NCI-H526 treated with DMSO at 0.1 percent for 48 hours (cell line): ENCODE measurements at places on chromosomes 11 and 22.

DNA sequence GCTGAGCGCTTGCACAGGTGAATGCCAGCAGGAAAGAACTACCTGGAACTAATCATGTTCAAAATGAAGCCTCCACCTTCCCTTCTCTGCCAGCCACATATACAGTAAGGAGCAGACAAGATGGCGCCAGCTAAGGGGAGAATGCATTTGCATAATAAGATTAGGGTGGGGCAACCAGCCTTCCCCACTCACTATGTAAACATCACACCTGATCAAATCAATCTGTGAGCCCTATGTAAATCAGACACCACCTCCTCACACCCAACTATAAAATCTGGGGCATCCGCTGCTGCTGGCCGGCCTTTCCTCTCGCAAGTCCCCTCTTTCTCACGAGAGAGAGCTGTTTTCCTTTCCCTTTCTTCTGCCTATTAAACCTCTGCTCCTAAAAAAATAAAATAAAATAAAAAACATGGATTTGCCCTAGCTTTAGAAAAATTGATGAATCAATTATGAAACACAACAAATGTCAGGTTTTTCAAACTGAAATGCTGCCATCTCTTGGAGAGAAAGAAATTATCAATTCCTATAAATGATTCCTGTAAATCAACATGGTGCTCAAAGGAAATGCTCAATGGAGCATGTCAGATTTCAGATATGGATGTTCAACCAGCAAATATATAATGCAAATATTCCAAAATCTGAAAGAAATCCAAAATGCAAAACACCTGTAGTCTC, 108.9 kb downstream of the SGSM3 start:
- DNase-seq = peak; percentile 10

DNA sequence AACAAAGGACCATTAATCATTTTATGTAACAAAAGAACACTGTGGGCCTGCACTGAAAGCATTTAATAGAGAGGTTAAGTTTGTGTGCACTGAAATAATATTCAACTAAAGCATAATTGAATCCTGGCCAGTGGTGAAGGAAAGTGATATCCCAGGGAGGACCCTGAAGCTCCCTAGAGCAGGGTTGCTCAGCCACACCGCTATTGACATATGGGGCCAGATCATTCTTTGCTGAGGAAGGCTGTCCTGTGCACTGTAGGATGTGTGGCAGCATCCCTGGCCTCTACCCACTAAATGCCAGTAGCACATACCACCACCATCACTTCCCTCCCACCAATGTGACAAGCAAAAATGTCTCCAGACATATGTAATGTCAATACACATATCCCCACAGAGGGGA, 166.1 kb upstream of the MTNR1B start:
- no peak for DNase-seq

GRCh38 chr11:32659672-32660071, 76.0 kb downstream of the EIF3M start:
- DNase-seq = no peak

DNA sequence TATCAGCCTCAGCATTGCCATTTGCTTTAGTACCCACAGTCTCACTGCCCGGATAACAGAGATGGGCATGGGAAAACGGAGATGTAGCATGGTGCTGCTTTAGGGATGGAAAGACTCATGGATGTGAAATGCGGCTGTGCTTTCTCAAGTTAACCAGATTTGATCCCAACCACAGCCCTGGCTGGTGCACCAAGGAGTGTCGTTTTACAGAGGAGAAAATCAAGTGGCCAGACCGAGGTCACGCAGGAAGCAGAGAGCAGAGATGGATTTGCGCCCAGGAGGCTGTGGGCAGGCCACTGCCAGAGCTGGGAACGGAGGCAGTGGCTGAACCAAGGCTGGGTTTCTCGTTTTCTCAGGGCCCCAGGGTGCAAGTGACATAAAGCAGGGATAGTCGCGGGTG, 9.0 kb downstream of the MB start:
- no peak for DNase-seq

GRCh38 chr22:50577987-50578775, at the start of gene CPT1B:
TSS of gene CPT1B (minus strand) at chr22:50578427. CDS start at chr22:50577915, 512 bp downstream.
- DNase-seq = no peak

DNA sequence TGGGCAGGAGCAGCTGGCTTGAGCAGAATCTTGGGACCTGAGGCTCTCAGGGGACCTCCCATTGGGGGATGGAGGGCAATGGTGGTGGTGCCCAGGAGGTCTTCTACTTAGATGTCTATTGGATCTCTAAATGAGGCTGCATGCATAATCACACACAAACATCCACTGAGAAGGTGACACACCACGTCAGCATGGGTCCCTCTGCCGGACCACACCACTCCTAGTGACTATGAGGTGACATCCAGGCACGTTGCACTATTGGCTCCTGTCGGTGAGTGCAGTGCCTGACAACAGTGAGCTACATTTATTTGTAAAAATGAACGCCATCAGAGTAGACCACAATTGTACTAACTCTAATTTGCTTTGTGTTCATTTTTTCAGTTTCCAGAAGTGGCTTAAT, 2.3 kb upstream of the APOA4 start:
- DNase-seq = no peak

DNA sequence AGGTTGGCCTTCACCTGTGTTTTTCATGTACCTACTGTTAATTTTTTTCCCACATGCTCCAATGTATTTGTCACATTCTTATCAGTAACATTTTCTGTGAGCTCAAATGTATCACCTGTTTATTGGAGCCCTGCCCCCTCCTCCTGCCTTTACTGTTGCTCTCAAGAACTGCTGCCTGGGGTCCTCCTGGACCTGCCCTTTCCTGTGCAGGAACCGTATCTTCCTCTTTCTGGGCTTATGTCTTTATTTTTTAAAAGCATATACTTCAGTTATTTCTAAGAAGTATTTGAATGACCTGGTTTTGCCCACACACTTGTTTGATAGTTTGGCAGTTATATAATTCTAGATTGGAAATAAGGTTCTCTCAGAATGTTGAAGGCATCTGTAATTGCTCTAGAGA, 5.9 kb downstream of the FAM118B start:
- no peak for DNase-seq

DNA sequence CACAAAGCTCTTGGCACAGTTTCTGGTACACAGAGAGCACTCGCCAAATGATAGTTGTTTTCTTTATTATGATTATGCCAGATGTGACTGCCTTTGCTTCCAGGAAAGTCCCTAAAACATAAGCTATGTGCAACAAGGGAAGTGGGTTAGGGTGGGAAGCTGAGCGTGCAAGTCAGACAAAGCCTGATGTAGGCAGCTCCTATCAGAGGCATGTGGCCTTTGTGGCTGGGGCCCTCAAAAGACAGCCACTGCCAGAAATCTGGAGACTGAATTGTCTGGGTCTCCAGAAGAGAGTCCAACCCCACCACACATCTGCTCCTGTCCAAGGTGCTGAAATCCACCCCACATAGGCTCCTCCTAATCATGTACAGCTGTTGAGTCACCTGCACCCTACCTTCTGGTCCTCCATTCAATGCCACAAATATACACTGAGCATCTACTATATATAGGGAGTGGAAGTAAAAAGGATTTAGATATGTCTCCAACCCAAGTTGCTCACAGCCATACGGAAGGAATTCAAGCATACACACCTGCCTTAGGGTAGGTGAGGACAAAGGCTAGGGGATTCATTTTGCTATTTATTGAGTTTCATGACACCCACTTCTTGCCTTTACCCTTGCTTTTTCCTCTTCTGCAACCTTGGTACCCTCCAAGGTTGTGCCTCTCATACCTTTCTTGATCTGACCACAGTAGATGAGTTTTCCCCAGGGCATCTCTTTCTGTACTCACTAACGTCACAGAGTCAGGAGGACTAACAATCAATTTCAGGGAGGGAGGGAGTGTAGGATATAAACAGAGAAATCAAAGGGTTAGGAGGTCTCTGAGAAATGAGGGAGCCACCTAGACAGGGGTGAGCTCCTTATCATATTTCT, 12.4 kb downstream of the SEC14L3 start:
- DNase-seq = no peak

GRCh38 chr22:39594411-39594810, 23.9 kb downstream of the CACNA1I start:
- no peak for DNase-seq

GRCh38 chr11:117860139-117860538, 16.3 kb downstream of the FXYD6 start:
- DNase-seq = no peak

DNA sequence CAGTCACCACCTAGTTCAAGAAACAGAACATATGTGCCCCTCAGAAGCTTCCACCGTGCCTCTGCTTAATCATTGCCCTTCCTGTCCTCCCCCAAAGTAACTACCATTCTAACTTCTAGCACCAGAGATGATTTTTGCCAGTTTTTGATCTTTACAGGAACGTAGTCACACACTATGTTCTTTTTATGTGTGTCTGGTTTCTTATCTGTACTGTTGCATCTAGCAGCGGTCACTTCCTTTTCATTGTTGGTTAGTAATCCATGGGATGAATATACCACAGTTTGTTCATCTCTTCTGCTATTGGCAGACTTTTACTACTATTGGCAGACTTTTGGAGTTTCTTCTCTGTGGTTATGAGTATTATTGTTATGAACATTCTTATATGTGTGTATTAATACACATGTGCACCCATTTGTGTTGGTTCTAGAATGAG, 34.6 kb downstream of the SPECC1L start:
- DNase-seq = no peak

DNA sequence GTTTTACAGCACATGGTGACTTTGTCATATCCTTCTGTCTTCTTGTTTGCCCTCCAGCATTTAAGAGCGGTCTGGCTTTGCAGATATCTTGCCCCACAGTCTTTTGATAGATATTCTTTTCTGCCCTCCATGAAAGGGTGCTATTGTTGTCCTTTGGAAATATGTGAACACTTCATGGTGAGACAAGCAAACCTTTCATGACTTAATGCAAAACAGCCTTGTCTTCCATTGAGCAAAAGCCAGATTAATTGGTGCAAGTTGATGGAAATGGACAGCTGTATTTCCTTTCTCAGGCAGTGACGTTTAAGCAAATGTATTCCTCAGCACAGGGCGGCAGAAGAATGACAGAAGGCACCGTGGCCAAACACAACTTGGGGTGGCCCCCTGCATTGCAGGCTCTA, 4.4 kb downstream of the DCPS start:
- peak; percentile 67 for DNase-seq

DNA sequence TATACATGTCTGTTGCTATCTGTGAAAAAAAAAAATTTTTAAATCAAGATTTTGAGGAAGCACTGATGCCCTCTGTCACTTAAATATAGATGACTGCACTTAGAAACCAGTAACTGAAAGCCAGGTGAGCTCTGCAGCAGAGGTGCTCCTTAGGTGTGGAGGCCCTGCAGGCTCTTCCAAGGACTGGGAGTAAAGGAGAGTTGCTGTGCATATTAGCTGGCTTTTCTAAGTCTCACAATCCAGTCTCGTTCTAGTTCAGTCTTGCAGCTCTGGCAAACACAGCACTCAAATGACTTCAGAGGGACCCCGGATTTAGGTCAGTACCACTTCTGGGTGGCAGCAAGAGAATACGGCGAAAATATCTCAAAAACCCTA, 61.0 kb downstream of the LARGE2 start:
- no peak for DNase-seq

GRCh38 chr11:131624531-131624930, 254.1 kb downstream of the NTM start:
- DNase-seq = no peak

DNA sequence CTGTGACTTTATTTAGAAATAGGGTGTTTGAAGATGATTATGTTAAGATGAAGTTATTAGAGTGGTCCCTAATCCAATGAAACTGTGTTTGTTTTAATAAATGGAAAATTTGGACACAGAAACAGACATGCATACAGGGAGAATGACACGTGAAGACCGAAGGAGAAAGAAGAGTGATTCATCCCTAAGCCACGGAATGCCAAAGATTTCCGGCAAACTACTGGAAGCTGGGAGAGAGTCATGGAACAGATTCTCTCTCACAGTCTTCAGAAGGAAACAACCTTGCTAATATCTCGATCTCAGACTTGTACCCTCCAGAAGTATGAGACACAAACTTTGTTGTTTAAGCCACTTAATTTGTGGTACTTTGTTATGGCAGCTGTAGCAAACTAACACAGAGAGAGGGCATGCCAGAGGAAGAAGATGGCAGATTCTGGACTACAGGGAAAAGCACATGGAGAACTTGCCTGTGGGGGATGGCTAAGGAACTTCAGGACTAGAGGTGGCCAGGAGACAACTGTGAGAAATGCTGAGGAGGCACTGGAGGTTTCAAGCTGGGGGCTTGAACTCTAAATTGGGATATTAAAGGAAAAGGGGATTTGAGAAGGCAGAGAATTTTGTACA, 733.5 kb upstream of the CCDC90B start:
- no peak for DNase-seq

DNA sequence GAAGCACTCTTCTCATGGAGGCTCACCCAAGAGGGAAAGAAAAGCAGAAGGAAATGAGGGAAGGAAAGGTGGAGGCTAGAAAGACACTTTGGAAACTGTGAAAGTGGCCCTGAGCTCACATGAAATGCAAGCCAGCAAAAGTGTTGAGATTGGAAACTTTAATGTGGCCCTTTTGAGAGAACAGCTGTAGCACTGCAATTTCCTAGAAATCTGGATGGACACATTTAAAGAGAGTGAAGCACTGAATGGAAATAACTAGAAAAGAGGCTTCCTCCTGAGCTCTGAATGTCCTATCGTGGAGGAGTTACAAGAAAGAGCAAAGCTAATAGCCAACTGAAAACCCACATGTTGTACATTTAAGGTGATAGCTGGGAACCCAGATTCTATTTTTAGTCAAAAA, 56.0 kb downstream of the LIF start:
- no peak for DNase-seq

GRCh38 chr11:122963961-122964360, 17.7 kb downstream of the BSX start:
- no peak for DNase-seq

GRCh38 chr11:12800871-12801270, 126.7 kb downstream of the TEAD1 start:
- DNase-seq = no peak

GRCh38 chr11:75421035-75421602, 11.9 kb downstream of the KLHL35 start:
- DNase-seq = no peak

DNA sequence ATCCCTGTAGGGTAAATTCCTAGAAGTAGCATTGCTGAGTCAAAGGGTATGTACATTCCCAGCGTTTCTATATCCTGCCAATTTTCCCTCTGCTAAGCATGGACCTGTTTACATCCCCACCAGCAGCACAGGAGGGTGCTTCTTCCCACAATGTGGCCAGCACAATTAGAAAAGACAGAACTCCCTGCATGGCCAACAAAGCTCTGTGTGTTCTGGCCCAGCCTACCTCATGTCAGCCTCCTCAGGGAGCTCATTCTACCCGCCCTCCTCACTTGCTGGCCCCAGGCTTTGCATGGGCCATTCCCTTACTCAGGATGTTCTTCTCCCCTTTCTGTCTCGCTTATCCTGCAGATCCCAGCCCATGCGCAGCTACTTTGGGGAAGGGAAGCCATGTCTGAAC, 186.1 kb downstream of the DSCAML1 start:
- no peak for DNase-seq
